Hematopoietic multipotent progenitor cell treated with erythropoietin and hydrocortisone succinate and interleukin-3 and kit ligand, for 8 days (in vitro differentiated cells): ENCODE measurements at places on chromosomes 4 and X.

GRCh38 chr4:27010334-27010940 lies 149.8 kb downstream of the STIM2 start:
- DNase-seq = peak; percentile 68

- DNase-seq = no peak
These were observed 283.2 kb downstream of the ARHGAP10 start for GRCh38 chr4:148015058-148015457.

DNA sequence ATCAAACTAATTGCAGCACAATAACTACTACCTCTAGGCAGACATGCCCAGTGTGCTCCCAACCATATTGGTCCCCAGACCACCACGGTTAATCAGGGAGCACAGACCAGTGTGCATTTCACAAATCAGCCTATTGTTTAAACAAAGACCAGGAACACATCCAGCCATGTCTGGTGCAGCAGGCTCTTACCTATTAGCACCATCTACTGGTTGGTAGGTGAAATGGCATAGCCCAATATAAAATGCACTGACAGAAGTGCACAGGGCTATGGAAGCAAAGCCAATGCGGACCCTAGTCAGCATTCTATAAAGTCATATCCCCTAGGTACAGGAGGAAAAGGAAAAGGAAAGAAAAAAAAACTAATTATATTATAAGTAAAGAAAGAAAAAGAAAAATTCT lies 15.5 kb upstream of the CYLC1 start:
- DNase-seq = peak; percentile 17

GRCh38 chrX:21193196-21193595 lies 181.0 kb upstream of the CNKSR2 start:
- DNase-seq = no peak

DNA sequence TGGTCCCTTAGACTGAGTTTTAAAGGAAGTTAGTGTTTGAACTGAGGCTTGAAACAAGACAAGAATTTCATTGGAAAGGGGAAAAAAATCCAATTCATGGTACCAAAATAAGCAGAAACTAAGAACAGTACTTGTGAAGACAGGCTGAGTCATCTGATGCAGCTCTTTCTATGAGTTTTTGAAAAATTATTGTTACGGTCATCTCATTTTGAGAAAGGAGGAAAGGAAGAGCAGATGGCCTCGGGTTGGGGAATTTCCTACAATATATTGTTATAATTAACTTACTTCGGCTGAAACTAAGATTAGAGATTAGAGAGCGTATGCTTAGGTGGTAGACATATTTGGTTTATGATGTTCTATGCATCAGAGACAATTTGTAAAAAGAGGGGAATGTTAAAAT lies 2164.8 kb upstream of the AGA start:
- DNase-seq = no peak

DNA sequence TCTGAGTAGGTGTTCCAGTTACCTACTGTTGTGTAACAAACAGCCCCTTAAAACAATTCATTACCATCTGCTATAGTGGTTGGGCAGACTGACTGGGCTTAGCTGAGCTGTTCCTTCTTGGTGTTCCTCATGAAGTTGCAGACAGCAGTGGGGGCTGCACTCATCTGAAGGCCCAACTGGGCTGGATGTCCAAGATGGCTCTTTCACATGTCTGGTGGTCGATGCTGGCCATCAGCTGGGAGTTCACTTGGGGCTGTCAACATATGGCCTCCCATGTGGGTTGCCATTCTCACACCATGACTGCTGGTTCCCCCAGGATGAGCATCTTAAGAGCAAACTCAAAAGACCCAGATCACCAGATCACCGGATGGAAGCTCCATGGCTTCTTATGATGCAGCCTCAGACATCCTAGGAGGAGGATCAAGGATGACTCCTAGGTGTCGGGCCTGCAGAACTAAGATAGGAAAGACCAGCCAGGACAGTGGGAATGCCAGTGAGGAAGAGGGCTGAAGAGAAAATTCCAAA lies 34.3 kb upstream of the PPP2R2C start:
- DNase-seq = no peak

GRCh38 chr4:40623707-40624106 lies 6.0 kb downstream of the RBM47 start:
- no peak for DNase-seq

GRCh38 chrX:119130911-119131310 lies 3.3 kb upstream of the KIAA1210 start:
- no peak for DNase-seq

DNA sequence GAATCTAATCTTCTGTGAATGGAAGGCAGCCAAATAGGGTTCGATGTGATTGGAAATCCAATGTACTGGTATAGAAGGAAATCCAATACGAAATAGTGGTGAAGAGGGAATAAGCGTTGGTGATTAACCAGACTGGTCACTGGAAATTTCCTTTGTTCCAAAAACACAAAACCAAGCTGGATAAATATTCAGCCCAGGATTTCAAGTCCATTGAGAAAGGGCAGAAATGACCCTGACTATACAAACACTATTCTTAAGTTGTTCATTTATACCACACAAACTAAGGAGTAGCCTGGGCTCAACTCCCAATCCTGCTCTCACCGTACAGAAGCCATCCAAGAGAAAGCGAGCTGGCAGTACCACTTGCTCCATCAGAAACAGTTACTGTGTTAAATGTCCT lies 32.2 kb downstream of the PCDH19 start:
- no peak for DNase-seq

- DNase-seq = peak; percentile 94
These were observed at the start of gene MTHFD2L for GRCh38 chr4:74157561-74158465. Gene MTHFD2L, plus strand, starts transcription at chr4:74158118. Its CDS starts 21 bp downstream, at chr4:74158139.

GRCh38 chr4:71584585-71584984 lies 199.3 kb downstream of the GC start:
- no peak for DNase-seq

GRCh38 chrX:39767446-39767845 lies 330.3 kb downstream of the BCOR start:
- no peak for DNase-seq

DNA sequence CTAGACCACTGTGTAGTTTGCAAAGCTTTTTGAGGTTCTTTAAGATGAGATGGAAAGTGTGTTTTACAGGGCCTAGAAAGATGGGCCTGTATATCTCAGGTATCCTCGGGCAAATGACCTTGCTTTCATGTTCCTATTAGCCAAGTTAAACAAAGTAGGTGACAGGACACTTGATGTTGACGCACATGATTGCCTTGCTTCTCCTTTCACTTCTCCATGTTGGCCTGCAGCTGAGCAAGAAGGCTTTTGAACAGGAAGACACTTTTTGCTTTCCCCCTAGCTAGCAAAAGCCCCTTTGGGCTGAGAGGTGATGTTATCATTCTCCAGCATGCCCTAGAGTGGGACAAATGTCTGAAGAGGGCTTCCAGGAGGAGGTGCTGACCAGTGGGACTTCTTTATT lies 202.1 kb downstream of the GPC3 start:
- DNase-seq = no peak

DNA sequence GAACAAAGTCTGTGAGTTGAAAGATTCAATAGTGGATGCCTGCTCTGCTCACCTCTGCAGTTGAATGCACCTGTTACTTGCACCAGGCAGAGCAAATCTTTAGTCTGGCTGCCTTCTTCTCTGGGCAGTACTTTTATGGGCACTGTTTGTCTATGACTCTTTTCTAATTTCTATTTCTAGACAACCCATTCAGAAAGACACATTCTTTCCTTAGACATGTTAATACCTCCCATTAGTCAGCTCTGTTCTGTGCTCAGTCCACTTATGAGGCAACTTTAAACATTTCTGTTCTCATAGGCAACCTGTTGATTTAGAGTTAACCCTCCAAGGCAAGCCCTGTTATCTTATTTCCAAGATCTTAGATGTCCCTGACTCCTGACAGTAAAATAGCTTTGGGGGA lies 108.9 kb downstream of the SYNPO2 start:
- no peak for DNase-seq

DNA sequence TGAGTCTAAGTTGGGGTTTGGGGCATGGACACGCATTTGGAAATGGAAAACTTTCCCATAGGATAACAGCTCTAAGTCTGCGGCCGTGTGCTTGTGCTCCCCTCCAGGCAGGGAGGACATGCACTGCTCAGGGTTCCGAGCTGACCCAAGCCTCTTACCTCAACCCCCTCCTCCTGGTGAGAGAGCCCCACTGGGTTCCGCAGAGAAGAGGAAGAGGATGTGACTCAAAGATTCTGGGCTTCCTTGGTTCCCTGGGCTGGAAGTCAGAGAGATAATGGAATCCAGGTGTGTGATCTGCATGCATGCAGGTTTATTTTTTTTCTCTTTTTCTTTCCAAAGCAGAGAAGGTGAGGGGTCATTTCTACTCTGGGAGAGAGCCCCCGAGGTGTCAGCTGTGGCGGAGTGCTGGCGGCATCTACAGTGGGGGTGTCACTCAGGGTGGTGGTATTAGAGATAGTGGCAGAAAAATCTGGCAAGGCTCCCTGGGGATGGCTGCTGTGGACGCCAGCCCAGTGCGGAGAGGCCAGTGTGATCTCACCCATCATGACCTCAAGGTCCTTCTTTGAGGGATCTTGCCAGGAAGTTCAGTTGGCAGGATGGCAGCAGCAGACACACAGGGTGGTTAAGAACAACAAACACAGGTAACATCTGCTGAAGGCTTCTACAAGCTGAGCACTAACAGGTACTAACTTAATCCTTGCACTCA lies 168.7 kb upstream of the HAND2 start:
- no peak for DNase-seq

GRCh38 chrX:100720301-100720700 lies 11.6 kb downstream of the SYTL4 start:
- no peak for DNase-seq

DNA sequence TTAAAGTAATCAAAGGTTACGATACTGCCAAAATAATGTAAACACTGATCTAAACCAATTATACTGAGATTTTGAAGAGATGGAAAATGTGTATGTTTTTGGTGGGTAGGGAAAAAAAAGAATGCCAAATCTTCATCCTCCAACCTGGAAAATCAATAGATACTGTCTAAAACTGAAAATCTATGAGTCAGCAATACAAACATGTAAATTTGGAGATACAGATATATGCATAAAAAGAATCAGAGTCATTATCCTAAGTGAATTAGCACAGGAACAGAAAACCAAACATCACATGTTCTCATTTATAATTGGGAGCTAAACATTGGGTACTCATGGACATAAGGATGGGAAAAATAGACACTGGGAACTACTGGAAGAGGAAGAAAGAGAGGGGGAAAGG lies 197.4 kb upstream of the TRPC5 start:
- DNase-seq = no peak

GRCh38 chr4:125833-126232 lies 1.5 kb downstream of the ZNF718 start:
- DNase-seq = peak; percentile 17

- no peak for DNase-seq
These were observed 235.2 kb downstream of the FRAS1 start for GRCh38 chr4:78292341-78292740.

DNA sequence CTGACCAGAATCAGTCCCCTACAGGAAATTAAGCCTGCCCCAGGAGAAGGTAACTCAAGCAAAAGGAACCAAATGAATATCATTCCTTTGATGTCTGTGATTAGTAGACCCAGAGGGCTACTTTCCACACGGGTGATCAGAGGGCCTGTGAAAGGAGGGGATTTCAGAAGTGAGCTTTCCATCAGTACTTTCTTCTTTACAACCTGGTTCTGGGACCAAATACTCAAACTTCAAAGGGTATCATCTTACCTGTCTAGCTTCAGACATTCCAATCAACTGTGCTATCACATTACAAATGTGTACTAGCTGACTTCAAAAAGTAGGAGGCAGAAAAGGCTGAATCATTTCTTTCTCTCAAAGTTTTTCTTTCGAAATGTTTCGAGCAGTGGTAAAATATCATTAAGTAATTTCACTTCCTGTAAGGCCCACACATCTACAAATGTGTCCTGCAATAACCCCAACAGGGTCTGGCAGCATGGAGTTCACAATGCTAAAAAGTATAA lies 23.9 kb downstream of the ACSL4 start:
- no peak for DNase-seq

GRCh38 chr4:176077561-176077960 lies 11.9 kb downstream of the WDR17 start:
- no peak for DNase-seq

- DNase-seq = no peak
These were observed 8.0 kb upstream of the HS3ST1 start for GRCh38 chr4:11436673-11437072.

- no peak for DNase-seq
These were observed 49.8 kb upstream of the AGA start for GRCh38 chr4:177492022-177492421.

DNA sequence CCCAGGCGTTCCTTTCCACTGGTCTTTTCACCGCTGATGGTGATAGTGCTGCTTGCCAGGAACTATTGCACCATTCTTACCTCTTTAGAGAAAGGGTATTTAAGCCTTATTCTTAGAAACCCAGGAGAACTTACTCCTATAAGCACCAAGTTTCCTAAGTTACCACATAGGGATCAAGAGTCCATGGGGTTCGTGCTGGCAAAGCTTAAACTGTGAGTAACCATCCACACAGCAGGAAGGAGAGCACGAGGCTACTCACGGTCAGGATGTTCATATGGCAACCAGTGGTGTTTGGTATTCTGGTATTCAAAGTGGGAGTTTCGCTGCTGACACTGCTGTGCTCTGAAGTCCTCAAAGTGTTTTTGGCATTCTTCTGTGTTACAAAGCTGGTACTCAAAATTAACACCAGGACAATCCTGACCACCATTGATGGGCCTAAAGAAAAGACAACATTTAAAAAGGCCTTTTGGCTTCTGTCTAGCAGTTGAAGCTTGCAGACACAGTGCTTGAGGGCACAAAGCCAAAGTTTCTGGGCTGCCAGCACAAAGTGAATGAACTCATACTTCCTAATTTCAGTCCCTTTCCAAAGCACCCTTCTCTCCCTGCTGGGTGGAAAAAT lies 256.9 kb downstream of the ADAMTS3 start:
- DNase-seq = no peak

DNA sequence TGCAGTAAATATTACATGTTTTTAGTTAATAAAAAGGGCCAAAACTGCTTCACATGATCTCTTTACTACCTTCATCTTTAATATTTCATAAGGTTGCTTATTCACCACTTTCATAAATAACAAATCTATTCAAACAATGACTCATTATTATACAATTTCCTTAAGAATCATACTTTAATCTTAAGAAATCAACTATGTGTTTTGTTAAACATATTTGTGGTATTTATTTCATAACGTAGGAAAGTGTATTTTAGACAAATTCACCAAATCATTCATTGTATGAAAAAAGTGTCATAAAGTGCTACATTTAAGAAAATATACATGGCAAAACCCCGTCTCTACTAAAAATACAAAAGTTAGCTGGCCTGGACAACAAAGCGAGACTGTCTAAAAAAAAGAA lies 150.5 kb upstream of the RXFP1 start:
- DNase-seq = no peak

DNA sequence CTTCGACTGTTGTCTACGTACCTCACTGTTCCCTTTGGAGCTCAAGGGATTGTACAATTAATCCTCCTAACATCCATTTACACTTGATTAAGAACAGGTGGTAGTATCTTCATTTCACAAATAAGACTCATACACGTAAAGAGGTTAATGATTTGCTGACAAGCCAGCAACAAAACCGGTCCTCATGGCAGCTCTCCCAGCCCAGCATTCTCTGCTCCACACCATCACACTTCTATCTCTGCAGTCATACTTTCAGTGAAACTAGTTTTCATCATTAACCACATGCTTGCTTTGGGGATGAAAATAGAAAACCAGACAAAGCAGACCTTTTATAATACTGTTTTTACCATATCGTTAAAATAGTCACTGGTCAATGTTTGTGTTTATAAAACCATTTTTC lies 28.7 kb upstream of the CASK start:
- no peak for DNase-seq
